ENCODE measurements at places on chromosomes 13 and 19.

DNA sequence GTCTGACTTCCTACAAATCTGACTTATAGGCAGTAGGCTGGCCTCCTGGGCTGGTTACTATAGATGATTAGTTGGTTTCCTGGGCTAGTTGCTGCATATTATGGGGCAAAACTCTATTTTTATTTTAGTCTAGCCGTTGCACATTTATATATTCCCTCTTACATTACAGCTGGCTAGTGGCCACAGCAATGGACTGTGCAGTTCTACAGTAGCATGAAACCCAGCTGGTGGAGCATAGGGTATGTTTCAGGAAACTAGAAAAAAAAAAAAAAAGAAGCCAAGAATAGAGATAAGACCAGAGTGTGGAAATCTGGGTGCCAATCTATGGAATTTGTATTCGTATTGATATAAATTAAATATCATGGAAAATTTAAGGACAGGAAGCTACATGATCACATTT lies 304.4 kb upstream of the NBEA start:
- DNase-seq, result no peak

GRCh38 chr19:1918975-1919374 lies 13.8 kb downstream of the ADAT3 start:
- no peak for DNase-seq

DNA sequence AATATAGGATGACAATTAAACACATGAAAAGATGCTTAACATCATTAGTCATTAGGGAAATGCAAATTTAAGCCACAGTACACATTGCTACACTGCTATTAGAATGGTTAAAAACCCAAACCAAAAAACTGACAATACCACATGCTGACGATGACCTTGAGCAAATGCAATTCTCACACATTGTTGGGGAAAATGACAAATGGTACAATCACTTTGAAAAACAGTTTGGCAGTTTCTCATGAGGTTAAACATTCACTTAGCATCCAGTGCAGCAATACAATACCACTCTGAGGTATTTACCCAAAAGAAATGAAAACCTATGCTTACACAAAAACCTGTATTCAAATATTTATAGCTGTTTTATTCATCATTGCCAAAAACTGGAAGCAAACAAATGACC lies 11.3 kb downstream of the FLT3 start:
- no peak for DNase-seq

DNA sequence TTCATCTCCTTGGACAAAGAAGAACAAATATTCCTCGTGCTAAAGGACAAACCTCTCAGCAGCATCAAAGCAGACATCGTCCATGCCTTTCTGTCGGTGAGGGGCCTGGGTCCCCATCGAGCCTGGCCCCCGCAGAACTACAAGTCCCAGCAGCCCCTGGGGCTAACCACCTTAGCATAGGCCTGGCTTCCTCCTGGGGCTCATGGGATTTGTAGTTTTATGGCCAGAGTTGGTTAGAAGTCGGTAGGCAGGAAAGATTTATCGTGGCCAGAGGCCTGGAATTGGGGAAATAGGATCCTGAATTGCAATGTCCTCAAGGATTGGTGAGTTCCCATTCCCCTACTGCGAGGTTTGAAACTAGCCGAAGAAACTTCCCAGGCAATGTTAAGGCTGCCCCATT lies 19.6 kb downstream of the TMEM150B start:
- no peak for DNase-seq

DNA sequence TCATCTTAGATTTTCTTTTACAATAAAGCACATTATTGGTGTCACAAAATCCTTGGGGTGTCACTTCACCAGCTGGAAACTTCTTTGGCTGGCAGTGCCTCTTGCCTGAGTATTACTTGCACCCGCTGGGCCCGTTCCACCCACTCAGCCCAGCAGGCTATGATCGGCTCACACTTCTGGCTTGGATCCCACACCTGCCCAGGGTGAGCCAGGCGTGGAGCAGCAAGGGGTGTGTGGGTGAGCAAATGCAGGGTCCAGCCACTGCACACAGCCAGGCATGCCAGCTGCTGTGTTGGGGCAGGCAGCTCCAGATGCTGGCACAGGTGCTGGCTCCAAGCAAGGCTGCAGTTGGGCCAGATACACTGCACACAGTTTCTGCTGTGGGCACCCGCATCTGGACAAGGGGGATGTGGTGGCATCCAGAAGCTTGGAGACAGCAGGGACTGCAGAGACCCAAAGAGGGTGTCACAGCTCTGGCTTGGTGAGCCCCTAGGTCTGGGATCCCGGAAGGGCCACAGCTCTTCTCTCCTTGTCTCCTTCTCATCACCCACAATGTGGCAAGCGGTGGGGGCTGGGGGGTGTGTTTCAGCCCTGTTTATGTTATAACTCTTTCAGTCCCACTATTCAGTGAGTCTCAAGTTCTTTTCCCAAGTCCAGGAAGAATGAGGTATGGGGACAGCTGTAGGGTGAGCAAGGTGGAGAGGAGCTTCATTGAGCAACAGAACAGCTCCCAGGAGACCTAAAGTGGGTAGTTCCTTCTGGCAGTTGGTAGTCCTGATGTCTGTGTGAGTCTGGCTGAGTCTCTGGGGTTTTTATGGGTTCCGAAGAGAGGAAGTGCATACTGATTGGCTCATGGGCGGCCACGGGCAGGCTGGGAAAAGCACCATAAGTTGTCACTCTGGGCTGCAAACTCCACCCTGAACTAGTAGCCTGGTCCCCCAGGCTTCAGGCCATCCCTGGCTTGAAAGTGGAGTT lies 25.3 kb upstream of the TBC1D4 start:
- no peak for DNase-seq

- no peak for DNase-seq
Measured at GRCh38 chr19:33631609-33631973, 9.8 kb downstream of the CHST8 start.

DNA sequence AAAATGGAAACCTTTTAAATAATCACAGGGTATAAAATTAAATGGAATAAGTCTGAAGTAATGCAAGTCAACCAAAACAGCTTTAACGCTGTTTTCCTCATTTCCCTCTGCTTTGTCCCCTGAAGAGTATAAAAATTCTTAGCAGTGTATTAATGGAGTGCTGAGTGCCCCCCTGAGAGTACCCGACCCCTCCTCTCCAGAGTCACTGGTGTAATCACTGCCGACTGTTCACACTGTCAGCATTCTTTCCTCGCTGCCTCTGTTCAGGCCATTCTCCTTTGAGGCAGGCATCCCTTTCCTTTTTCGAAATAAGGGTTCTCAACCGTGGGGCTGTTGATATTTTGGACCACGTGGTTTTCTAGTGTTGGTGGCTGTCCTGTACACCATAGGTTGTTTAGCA lies 146.9 kb upstream of the SLC10A2 start:
- peak; percentile 22 for DNase-seq

DNA sequence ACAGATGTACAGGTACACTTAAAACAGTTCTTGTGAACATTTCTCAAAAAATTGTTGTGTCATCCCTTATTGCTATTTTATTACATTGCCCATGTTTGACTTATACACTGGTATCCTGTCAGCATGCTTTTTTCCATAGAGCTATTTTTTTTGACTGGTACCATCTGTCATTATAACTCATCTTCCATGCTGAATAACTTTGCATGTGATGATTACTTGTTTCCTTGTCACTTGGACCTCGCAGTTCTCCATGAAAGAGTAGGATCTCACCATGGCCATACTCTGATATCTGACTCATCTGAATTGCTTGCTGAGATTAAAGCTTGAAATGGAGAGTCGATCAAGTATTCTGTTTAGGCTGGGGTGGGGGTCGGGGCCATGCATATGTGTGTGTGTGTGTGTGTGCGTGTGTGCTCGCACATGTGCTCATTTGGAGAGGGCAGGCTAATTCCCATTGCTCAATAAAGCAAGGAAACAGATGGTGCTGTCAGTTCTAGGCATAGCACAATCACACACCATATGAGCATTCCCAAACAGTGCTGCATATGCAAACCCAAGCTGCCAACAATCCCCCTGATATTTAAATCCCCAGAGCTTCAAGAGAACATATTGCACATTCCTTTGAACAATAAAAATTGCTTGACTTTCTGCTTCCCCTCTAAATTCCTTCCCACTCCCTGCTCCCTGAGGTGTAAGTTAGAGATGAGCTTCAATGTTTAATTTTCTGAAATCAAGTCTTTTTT lies 62.9 kb downstream of the NHLRC3 start:
- no peak for DNase-seq

GRCh38 chr19:8484331-8484894 lies 18.0 kb downstream of the PRAM1 start:
- DNase-seq, result no peak

GRCh38 chr13:68813180-68813796 lies 1294.3 kb upstream of the ATXN8OS start:
- no peak for DNase-seq

GRCh38 chr19:38062959-38063761 lies 156.2 kb downstream of the SIPA1L3 start:
- peak; percentile 55 for DNase-seq

- no peak for DNase-seq
Measured at GRCh38 chr13:60707878-60708277, 310.9 kb downstream of the TDRD3 start.

DNA sequence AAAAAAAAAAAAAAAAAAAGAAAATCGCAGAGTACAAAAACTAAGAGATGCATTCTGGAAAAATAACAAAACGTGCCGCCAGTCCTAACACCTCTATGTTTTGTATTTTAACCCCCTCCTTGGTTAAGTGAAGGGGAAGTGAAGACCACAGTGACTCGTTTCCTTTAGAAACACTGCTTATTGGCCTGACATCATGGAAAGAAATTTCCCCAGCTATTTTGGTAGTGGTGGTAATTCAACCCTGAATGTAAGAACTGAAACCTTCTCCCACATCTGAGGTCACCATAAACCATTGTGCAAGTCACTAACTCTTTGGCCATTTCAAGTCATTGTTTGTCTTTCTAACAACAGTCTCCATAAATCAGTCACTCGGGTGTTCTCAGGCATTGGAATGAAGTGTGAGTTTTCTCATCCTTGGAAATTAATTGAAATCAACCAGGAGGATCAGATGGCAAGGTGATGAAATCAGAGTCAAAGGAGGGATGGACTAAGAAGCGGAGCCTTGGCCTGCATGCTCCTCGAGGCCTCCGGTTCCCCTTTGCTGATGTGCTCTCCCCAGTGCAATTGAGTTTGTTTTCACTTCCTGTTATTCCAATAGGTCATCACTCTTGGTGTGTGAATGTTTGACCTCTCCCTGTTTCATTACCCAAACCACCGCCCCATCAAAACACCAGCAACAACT lies 443.9 kb downstream of the FGF9 start:
- DNase-seq, result no peak

DNA sequence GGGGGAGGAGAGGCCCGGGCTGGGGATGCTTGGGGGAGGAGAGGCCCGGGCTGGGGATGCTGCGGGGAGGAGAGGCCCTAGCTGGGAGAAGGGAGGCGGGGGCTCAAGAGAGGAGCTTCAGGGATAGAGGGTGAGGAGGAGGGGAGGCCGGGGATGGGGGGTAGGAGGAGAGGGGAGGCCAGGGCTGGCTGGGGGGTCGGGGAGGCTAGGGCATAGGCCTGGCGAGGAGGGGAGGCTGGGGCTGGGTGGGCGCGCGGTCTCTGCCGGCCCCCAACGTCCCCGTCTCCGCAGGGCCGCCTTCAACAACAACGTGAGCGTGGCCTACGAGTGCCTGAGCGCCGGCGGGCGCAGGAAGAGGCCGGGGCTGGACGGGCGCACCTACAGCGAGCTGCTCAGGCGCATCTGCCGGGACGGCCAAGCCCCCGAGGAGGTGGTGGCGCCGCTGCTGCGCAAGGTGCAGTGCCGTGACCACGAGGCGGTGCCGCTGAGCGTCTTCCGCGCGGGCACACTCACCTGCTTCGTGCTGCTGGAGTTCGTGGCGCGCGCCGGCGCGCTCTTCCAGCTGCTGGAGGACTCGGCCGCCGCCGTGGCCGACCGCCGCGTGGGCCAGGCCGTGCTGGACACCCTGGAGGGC lies 11.4 kb downstream of the TPGS1 start:
- no peak for DNase-seq

DNA sequence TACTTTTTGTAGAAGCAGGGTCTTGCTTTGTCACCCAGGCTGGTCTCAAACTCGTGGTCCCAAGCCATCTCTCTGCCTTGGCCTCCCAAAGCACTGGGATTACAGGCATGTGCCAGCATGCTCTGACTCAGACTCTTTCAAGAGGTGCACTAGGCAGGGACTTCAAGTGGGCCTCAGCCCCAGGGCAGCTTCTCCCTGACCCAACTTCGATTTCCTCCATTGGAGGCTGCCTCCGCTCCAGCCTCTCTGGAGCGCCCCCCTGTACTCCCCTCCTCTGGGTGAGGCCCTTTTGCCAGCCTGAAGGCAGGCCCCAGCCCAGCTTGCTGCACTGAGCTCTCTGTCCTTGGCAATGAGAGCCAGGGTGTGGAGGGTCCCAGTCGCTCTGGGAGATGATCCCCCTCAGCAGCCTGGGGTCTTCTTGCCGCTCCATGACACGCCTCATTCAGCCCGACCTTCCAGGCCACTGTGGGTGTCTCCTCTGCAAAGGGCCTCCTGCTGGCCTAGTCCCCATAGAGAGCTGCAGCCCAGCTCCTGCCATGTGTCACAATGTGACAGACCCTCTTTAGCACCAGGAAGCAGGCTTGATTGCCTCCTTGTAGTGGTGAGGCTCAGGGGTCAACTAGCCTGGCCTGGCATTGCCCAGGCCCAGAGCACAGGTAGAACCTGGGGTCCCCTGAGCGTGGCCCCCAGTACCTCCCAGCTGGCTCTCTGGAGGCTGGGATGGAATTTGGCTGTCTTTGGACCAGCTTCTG lies 16.4 kb downstream of the CARM1 start:
- DNase-seq, result no peak

DNA sequence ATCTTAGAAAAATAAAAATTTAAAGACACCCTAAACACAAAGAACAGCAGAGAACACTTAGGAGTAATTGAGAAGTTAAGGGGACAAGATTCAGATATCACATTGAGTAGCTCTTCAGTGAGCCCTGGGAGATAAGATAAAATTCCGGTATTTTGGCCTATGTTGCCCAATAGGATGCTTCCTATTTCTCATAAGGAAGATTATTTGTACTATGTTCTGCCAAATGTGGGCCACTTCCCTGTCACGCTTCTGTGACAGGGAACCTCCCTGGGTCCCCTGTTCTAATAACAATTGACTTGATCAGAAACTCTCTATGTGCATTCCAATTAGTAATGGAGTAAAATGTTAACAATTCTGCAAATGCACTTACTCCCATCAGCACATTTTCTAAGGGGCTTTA lies 310.7 kb downstream of the MYO16 start:
- DNase-seq, result no peak

GRCh38 chr13:95296326-95296925 lies 4.8 kb downstream of the ABCC4 start:
- DNase-seq, result no peak

GRCh38 chr19:30066781-30067759 lies 125.0 kb downstream of the URI1 start:
- no peak for DNase-seq

- DNase-seq, result no peak
Measured at GRCh38 chr13:40047322-40047771, 391.9 kb downstream of the COG6 start.
